Activated naive CD8-positive, alpha-beta T cell treated with anti-CD3 and anti-CD28 coated beads, Interleukin-2, amount 10 ng/mL, durations not matched to agents 7 days and 5 days (primary cell): ENCODE measurements at places on chromosomes 3 and 15. TPM values are rescaled to one million over a fixed set of nuclear protein-coding genes. Genes with fewer than 3 reads are reported as not detected.

GRCh38 chr3:113117511-113118234 is 93.7 kb upstream of the BOC start:
- no peak for DNase-seq

- no peak for DNase-seq
These were observed 3.8 kb upstream of the LCTL start for GRCh38 chr15:66569461-66570137.

GRCh38 chr15:63811942-63812550 is 21.7 kb downstream of the HERC1 start:
- DNase-seq: no peak

GRCh38 chr15:93837450-93837849 is 393.9 kb upstream of the MCTP2 start:
- DNase-seq: no peak

GRCh38 chr15:63022181-63022580 is 20.4 kb upstream of the TPM1 start:
- DNase-seq: no peak

- DNase-seq: no peak
These were observed 598.0 kb upstream of the SEMA6D start for GRCh38 chr15:47119349-47119748.

- DNase-seq: no peak
These were observed 36.1 kb downstream of the LSM3 start for GRCh38 chr3:14214764-14215163.

DNA sequence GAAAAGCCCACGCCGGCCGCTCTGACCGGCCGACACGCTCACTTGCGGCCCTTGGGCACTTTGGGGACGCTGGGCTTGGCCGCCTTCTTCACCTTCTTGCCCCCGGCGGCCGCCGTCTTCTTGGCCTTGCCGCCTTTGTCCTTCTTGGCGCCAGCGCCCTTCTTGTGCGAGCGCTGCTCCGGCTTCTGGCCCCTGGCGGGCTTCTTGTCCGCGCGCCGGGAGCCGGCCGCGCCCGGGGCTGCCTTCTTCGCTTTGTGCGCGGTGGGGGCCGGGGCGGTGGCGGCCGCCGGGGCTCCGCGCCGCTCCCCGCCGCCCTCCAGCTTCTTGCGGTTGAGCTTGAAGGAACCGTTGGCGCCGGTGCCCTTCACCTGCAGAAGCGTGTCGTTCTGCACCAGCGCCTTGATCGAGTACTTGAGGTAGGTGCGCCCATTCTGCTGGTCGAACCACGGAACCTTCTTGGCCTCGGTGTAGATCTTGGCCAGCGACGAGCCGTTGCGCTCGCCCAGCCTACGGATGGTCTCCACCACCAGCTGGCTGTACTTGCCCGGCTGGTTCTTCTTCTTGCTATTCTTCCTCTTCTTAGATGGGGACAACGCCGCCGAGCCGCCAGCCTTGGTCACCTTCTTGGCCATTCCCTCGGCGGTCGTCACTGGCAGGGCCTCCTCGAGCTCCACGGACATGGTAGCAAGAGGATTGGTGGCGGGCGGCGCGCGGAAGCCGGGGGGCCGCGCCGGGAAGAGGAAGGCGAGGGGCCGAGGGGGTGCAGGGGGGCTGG is 36.7 kb downstream of the HMCES start:
- peak; percentile 66 for DNase-seq

- no peak for DNase-seq
These were observed 14.0 kb upstream of the GK5 start for GRCh38 chr3:142239421-142239820.

GRCh38 chr3:53080612-53081205 is 34.8 kb upstream of the SFMBT1 start:
- DNase-seq: peak; percentile 25

Gene CACNA1D
- total RNA-seq: not detected

Gene MLF1
- total RNA-seq: 1.2 TPM

Gene C15orf40
- 35.4 TPM for total RNA-seq

Gene ALS2CL
- total RNA-seq: 4.5 TPM

Gene POLR2H
- total RNA-seq: 86.5 TPM

Gene CD200
- 1.7 TPM for total RNA-seq
